ENCODE measurements at places on chromosomes 2 and 18. TPM values are rescaled to one million over a fixed set of nuclear protein-coding genes. Genes with fewer than 3 reads are reported as not detected.

DNA sequence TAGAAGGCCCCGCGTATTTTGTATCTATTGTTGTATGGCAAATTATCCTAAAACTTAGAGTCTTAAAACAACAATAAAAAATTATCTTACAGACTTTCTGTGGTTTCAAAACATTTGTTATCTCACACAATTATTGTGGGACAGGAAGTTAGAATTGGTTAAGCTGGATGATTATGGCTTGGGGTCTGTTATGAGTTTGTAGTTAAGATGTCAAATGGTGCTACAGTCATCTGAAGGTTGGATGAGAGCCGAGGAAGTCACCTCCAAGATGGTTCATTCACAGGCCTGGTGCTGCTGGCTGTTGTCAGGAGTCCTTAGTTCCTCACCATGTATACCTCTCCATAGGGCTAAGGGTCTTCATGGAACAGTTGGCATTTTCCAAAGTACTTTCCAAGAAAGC lies 175.6 kb upstream of the FANCL start:
- no peak for DNase-seq

GRCh38 chr2:46798998-46799698 lies 116.5 kb downstream of the MCFD2 start:
- DNase-seq: no peak

The CXCR1 gene
- total RNA-seq: not detected

- no peak for DNase-seq
Observed at GRCh38 chr18:77911971-77912605, 662.4 kb downstream of the GALR1 start.

The ASPRV1 gene
- 45.3 TPM for total RNA-seq

The KCNE4 gene
- total RNA-seq: 2.4 TPM

The HOXD13 gene
- total RNA-seq: 0.19 TPM

DNA sequence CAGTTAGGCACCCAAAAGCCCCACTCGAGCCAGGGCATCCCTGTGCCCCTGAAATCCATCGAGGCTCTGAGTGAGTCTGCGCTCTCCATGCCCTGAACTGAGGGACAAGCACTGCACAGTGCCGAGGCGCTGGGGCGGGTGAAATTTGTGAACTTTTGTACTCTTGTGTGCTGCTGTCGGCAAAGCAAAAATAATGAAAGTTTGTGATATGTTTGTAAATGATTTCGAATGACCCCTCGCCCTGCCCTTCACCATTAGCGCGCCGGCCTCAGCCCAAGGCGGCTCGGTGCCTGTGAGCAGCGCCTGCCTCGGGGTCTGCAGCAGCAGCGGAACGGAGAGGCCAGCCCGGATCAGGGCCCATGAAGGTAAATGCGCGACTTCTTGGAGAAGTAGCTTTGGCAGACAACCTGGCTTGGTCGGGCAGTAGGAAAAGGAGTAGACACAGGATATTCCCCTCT lies 1.8 kb upstream of the HOXD4 start:
- peak; percentile 61 for DNase-seq

The SLC35G4 gene
- not detected for total RNA-seq

The ZNF2 gene
- 1.4 TPM for total RNA-seq

The APOB gene
- 1.3 TPM for total RNA-seq

- no peak for DNase-seq
Observed at GRCh38 chr2:98300141-98300874, 45.9 kb upstream of the CNGA3 start.

The SMAD4 gene
- 106 TPM for total RNA-seq

DNA sequence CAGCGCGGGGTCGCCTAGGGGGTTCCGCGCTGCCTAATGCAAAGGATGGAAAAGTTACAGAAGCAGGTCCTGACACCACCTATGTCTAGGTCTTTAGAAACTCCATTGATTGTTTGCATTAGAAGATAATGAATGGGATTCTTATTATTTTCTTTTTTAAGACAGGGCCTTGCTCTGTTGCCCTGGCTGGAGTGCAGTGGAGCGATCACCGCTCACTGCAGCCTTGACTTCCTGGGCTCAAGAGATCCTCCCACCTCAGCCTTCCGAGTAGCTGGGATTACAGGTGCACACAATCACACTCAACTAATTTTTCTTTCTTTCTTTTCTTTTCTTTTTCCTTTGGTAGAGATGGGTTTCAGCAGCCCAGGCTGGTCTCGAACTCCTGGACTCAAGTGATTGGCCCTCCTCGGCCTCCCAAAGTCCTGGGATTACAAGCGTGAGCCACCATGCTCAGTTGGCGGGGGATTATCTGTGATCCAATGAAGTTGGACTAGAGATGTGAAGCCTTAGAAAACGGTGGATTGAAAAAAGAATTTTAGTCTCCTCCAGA lies 761 bp upstream of the IDH1 start:
- no peak for DNase-seq

DNA sequence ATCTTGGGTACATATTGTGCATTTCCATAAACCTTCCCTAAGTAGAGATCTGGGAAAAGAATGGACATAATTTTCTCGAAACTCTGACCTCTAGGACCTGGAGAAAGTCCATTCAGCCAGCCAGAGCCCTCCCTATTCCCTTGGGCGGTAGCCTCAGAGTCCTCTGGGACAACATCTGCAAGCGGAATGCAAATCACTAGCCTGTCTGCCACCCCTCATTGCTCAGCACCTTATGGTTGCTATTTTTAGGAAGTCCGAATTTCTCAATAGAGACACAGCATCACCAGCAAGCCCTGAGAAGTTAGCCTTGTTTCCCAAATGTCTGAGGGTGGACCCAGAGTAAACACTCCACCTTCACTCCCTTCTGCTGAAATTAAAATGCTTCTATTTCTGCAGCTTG lies 17.6 kb upstream of the CD28 start:
- no peak for DNase-seq

The SPC25 gene
- 0.62 TPM for total RNA-seq

- DNase-seq: no peak
Observed at GRCh38 chr18:73283032-73283431, 415.2 kb upstream of the NETO1 start.

DNA sequence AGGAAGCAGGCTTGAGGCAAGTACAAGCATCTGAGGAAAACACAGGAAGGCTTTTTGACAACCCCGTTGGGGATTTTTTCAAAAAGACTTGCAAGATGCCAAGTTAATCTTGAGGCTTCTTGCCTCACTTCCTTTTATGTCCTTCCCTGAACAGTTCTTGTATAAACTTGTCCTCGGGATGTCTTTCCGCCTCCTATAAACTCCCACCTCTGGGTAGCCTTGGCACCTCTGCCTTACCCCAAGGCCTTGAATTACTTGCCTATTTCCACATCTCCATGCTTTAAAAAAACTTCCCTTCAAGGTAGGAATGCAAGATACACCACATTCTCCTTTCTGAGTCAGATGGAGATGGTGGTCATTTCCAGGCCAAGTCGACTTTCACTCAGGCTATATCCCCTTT lies 106.4 kb upstream of the RBBP8 start:
- no peak for DNase-seq

DNA sequence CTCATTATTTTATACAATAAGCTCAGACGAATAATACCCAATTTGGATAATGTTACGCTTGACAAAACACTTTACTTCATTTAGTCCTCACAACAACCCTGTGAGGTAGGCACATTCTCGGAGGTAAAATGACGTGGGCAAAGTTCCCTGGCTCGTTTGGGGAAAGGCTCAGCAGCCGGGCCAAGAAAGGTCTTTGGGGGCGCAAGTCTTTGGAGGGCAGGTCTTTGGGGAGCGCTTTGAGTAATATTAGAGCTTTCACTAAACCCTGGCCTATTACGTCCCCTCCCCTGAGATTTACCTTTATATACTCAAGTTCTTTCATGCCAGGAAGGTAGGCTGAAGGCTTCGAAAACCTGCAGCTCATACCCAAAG lies 427 bp downstream of the RBKS start:
- DNase-seq: no peak

GRCh38 chr2:100936070-100936741 lies 65.9 kb upstream of the RPL31 start:
- DNase-seq: no peak

The SLC19A3 gene
- total RNA-seq: 6.6 TPM

- no peak for DNase-seq
Observed at GRCh38 chr2:9708683-9709538, 78.1 kb upstream of the YWHAQ start.

DNA sequence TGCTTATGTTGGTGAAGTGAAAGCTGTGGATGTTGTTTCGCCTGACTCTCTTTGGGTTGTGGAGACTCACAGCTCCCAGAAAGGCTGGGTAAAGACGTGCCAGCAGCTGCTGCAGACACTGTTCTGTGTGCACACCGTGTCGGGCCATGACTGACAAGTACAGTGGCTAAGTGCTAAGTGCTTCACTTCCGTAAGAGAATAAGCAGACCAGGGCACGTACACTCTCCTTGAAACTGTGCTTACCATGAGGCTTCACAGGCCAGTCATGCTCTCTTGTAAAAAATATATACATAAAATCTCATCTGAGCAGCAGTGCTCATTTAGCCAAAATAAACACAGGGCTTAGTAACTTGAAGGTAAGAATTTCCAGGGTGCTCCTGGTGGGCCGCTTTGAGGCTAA lies 86.0 kb downstream of the NRP2 start:
- no peak for DNase-seq

The RAB17 gene
- total RNA-seq: 7.1 TPM

- DNase-seq: no peak
Observed at GRCh38 chr2:211429256-211429920, 873.0 kb downstream of the CPS1 start.

The FEV gene
- not detected for total RNA-seq

GRCh38 chr2:170227951-170228350 lies 50.0 kb downstream of the MYO3B start:
- DNase-seq: no peak

The LOXL3 gene
- total RNA-seq: 1.3 TPM

DNA sequence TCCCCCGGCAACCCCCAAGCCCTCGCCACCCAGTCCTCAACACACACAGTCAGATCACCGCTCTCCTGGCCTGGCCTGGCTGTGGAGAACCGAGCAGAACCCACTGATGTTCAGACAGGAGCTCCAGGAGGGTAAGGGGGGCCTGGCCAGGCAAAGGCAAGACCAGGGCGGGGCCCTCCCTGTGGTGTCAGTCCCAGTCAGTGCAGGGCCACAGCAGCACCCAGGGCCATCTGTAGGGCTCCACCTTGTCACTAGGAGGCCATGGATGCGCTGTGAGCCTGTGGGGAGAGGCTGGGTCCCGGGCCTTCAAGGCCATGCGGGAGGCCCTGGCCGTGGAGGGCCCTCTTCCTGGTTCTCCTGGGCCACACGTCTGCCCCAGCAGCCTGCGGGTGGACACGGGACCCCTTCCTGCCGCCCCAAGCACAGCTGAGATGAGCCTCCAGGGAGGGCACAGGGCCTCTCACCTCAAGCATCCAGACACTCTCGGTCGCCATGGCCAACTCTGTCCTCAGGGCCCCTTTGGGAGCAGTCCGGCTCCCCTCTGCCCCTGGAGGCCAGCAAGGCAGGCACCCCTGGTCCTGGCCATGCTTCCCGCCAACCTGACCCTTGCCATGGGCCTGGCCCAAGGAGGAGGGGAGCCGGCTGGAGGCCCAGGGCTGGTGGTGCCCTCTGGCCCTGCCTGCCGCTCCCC lies 2.0 kb downstream of the ANO7 start:
- DNase-seq: no peak

The AOX1 gene
- total RNA-seq: 46.9 TPM

The RASGRP3 gene
- 11.1 TPM for total RNA-seq

- DNase-seq: no peak
Observed at GRCh38 chr2:177058747-177059146, 153.8 kb upstream of the HNRNPA3 start.

GRCh38 chr2:209534228-209534627 lies 110.4 kb downstream of the MAP2 start:
- DNase-seq: no peak

DNA sequence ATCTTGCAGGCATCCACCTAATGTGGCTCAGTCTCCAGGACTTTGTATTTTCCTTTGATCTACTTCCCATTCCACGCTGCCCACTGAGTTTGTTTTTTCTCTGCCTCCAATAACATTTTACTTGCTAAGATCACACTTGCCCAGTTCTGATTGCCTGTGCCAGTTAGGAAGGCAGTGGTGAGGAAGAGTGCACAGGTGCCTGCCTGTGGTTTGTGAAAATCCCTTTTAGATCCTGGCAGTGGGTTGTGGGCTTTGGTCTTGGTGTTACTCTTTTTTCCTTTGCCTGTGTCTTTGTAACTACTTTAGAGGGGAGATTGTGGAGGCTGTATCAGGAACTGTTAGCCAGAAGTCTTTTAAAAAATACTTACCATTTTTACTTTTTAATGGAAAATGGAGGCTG lies 36.9 kb upstream of the KCNG2 start:
- DNase-seq: no peak

DNA sequence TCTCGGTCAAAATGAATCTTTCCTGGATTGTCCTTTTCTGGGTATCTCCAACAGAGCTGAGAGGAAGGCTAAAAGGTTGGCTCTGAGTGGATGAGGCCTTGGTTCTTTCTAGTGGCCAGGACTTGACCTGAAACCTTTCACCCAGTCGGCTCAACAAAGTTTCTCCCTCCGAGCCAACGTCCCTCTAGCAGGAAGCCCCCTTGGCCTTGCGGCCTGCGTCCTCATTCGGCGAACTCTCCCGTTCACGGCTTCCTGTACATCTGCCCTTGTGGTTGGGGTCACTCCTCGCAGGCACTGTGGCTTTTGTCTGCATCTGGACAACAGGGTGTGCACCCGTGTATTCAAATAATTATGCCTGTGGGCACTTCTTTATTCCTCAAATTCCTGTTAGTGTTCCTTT lies 9.4 kb upstream of the SIX3 start:
- peak; percentile 35 for DNase-seq

- no peak for DNase-seq
Observed at GRCh38 chr2:41967476-41968181, 80.2 kb upstream of the PKDCC start.

Data from suprapubic skin (tissue), 4 donors.